ENCODE measurements at places on chromosomes 12 and 14.
A peak's percentile ranks its signal among the peaks of the same experiment; 100 is the strongest.

- peak; percentile 98 for DNase-seq
Observed at GRCh38 chr12:100706033-100706432, 88.5 kb upstream of the ANO4 start.

DNA sequence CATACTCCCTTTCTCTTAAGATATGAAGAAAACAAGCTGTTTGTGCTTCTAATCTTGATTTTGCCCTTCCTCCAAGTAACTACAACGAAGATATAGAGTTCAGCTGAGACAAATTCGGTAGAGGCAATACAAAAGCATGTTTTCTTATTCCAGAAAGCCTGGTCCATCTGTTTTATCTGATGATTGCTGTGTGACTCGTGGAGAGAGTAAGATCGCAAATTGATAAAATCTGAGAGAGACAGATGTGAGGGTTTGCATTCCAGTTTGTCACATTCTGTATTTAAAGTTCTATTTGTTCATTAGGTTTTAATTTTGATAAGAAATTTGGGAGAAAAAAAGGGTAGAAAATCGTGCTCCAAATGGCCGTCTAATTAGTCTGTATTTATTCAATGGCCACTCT, 192.1 kb downstream of the CPNE8 start:
- no peak for DNase-seq

DNA sequence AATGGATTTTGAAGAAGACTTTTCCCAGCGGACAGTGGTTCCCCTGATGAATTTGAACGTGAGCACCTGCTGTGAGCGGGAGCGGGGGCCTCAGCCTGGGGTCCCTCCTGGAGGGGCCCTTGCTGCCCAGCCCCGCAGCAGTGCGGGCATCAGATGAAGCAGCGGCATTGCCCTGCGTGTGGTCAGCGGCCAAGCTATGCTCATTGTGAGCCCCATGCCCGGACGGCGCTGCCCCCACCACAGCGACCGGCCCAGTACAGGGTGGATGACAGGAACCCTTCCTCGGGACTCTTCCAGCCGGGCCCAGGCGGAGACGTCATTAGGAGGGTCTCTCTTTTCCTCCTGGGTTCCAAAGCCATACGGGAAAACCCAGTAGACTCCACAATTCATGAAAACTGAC, 3.5 kb downstream of the LRCOL1 start:
- no peak for DNase-seq

DNA sequence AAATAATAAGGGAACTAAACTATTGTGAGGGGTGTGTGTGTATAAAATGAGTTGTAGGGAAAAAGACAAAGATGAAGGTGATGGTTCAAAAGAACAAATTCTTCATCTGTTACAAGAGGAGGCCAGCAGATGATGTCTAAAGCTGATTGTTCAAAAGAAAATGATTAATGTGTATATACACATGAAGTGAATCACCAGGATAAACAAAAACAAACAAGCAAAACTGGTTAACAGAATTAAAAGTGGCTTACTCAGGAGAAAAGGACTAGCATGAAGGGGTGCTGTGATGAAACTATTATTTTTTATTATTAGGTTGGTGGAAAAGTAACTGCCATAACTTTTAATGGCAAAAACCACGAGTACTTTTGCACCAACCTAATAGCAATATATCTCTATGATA, 348.4 kb downstream of the BCL11B start:
- no peak for DNase-seq

DNA sequence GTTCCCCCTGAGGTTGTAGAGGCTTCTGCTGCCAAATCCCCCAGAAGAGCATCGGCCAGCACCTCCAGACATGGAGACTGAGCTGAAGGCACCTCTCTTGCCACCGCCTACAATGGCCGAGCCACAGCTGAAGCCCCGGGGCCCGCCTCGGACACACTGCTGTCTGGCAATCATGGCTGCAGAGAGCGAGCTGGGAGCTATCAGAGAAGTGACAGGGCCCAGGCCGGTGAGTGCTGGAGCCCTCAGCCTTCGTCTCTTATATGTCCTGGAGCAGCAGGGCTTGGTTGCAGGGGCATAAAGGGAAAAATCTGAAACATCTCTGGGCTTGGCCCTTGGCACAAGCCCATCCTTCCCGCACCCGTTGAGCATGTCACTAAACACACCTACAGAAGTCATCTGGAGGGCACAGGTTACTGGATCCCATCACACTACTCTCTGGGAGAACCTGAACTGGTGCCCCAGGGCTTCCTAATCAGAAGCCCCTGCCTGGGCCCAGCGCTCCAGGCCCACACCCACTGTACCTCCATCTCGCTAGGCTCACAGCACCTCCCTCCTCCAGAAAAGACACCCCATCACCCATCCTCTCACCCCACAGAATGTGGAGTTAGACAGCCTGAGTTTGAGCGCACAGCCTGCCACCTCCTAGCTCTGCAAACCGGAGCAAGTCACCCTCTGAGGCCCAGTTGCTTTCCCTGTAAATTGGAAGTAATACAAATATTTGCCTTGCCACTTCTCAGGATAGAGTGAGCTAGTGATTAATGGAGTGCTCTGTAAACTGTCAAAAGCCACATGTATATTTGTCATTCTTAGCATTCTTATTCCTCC, at the start of gene KRT4:
Gene KRT4 (minus strand): TSS at position 232 of the 825 bp plus-strand sequence. CDS start 58 bp downstream, at position 174.
- no peak for DNase-seq

DNA sequence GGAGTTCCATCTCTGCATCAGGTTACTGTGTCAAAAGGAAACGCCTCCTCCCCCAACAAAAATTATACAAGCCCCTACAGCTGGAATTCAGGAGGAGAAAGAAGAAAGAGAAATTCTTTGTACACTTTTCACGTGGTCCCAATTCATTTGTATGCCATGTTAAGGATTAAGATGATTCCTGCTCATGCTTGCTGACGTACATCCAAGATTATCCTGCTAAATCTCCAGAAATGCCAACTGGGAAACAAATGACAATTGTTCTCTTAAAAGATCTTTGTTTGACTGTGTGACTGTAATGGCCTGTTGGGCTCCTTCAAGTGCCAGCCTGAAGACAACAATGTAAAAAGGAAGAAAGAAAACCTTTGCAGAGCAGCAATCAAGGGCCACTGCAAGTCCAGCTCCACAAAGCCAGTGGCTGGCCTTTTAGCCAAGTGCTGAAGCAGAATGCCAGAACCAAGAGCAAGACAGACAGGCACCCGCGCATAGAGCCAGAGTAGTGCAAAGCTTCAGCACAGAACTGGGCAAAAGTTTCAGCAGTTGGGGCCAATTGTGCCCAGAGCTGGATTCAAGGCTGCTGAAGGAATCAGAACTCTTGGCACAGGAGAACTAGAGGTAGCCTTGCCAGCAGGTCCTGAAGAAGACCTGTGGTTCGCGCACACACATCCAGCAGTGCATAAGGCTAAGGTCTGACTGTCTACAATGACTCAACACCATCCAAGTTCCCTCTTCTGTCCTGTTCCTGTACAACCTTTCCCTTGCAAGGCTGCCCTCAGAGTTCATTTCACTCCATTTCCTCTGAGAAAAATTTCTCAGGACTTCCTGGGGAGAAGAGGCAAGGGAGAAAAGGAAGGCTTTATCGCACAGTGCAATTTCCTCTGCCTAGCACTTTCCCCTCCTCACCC, 209.7 kb upstream of the BMP4 start:
- no peak for DNase-seq
